ENCODE measurements at places on chromosomes 7 and 10.

DNA sequence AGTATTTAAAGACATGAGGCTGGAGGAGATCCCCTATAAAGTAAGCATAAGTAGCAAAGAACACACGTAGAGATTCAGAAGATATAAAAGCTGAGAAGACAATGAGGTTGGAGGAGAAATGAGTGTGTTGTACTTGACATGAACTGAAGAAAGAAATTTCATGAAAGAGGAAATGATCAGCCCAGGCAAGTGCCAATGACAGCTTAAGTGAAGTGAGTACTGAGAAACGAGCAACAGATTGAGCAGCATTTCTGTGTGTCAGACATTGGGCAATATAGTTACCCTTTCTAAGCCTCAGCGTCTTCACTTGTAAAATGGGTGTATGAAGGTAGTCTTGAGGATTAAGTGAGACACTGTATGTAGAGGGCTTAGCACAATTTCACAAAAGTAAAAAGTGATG, 4.8 kb upstream of the LIPA start:
- DNase-seq = no peak

GRCh38 chr7:150356265-150356897, 12.2 kb upstream of the REPIN1 start:
- DNase-seq = no peak

- DNase-seq = no peak
Observed at GRCh38 chr7:76282344-76283253, 19.9 kb upstream of the HSPB1 start.

- no peak for DNase-seq
Observed at GRCh38 chr10:118903691-118904090, 125.8 kb upstream of the NANOS1 start.

GRCh38 chr7:4663239-4664018, 18.7 kb upstream of the FOXK1 start:
- no peak for DNase-seq

- DNase-seq = no peak
Observed at GRCh38 chr7:55871932-55872485, 9.5 kb upstream of the SEPTIN14 start.

DNA sequence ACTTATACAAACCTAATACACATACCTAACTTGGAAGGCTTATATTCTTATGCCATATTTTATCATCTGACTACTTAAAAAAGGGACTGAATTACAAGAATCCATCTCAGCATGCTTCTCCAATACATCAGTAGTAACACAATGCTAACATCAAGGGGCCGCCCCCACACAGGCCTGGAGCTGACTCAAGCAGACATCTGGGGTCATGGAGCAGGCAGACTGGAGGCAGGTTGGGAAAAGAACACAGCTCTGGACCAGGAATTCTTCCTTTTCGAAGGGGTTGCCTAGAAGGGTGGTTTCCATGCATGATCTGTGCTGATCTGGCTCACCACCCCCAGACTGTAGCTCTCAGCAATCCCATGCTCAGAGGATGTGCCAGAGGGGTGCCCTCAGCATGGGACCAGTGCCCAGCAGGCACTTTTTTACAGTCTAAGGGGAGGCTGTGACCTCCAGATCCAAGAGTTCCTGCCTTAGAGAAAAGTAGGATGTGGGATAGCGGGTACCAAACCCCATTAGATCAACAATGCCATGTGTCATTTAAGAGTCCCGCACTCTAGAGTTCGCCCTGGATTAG, 26.1 kb upstream of the DUSP5 start:
- DNase-seq = no peak

DNA sequence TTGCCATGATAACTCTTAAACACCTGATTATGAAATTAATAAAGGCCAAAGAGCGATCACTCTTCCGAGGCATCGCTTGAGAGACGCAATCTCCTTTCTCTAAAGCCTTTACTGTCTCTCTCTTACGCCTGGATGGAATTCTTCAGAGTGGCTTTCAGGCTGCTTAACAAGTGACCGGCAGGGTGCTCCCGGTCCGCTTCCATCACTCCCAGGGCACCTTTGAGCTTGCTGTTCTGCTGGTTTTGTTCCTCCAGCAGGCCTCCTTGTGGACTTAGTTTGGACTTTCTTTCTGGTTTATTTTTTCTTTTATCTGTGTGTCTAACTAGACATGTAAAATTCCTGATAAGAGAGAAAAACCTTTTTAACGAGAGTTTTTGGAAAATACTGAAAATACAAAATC, 60.9 kb downstream of the MRPL32 start:
- no peak for DNase-seq

GRCh38 chr10:62506371-62506770, 132.2 kb downstream of the ZNF365 start:
- no peak for DNase-seq

DNA sequence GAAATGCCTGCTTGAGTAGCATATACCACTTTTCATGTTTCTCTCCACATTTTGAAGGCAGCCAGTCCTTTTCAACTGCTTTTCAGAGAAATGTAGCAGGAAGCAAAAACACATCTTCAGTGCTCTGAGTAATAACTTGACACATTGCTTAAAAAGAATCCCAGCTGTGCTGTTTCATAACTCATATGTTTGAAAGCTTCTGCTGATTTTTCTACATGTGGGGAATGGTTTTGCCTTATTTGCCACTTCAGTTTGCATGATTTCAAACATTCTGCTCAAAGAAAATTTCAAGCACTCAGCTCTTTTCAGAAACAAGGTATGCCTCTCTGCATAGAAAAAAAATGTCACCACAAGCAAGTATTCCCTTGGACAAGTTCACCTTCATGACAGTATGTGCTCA, 732.8 kb downstream of the POM121L12 start:
- DNase-seq = no peak

GRCh38 chr10:131022369-131022768, 289.2 kb downstream of the TCERG1L start:
- no peak for DNase-seq

GRCh38 chr10:75170215-75170614, 40.4 kb upstream of the VDAC2 start:
- DNase-seq = no peak

DNA sequence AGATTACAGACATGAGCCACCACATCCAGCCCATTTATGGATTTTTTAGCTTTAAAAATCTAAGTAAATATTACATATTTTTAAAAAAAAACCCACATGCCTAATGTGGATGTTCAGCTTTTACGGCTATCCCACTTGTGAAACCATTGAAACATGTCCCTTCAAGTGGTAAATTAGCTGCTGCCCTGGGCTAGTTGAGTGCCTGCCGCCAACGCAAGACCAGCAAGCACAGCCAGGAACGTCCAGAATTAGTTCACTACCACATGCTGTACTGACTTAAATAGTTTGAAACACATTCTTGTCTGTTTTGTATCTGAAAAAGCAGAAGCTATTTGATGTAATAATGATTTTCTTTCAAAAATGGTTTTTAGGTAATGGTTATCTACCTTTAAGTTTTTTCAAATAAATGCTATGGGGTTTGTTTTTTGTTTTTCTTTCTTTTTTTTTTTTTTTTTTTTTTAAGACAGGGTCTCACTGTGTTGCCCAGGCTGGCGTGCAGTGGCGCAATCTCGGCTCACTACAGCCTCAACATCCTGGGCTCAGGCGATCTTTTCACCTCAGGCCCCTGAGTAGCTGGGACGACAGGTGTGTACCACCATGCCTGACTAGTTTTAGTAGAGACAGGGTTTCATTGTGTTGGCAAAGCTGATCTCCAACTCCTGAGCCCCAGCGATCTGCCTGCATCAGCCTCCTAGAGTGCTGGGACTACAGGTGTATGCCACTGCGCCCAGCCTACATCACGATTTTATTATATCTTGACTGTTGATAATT, 57.0 kb downstream of the KLRG2 start:
- DNase-seq = no peak

DNA sequence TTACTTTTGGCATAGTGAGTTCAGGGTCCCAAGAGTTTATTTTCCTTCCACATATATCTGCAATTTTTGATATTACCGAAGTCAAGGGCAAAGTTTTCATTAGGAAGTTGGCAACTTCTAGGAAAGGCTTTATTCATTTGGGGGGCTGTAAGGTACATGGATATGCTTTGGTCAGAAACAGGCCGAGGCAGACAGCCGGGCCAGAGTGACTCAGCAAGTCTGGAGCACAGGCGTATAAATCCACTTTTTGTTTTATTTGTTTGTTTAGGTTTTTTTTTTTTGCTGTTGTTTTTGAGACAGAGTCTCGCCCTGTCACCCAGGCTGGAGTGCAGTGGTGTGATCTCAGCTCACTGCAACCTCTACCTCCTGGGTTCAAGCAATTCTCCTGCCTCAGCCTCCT, 3.7 kb downstream of the ZNF680 start:
- no peak for DNase-seq

DNA sequence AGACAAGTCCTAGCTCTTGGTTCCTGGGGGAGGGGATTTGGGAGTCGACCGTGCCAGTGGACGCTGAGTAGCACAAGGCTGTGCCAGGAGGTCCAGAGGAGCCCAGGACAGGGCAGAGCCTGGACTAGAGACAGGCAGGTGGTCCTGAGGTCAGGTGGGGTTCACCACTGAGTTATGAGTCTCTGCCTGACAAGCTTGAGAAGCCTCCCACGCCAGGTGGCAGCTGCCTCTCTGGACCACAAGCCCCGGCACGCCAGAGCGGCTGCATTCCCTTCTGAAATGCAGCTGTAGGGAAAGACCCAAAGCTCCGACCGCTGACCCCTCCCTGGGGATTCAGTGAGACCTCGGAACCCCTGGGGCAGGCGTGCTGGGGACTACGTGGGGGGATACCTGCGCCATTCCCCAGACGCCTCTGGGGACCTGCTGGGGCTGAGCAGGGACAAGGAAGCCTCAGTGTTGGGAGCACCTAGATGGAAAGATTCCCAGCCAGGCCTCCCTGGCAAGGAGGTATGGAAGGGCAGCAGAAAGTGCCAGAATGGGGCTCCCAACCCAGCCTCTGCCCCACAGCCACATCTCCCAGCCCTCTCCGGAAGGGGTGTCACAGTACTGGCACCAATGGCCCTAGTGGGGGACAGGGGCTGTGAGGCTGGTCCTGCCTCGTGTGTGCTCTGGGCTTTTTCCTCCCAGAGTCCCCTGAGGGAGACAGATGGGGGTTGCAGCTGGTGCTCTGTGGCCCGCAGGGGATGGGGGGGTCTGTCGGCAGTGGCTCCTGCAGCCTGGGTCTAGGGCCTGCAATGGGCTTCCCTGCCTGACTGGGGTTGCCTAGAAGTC, 29.0 kb downstream of the PDGFA start:
- DNase-seq = no peak

DNA sequence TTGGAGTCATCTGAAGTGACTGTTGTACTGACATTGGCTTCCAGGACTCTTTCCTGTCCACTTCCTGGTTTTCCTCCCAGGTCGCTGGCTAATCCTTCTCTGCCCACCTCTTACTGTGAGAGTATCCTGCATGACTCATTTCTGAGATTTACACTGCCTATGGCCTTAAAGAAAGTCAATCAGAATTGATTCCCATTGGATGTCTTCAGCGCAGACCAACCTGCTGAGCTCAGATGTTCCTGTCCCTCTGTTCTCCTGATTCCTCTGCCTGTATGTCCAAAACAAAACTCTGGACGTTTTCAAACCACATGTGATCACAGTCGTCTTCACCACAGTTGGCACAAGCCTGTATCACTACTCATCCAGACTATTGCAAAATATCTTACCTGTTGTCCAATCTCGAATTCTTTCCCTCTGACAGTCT, 262.1 kb downstream of the CREB5 start:
- no peak for DNase-seq

- no peak for DNase-seq
Observed at GRCh38 chr10:21212348-21212747, 313.1 kb downstream of the SKIDA1 start.

GRCh38 chr7:2411049-2411448, 7.6 kb downstream of the CHST12 start:
- no peak for DNase-seq

GRCh38 chr10:47025540-47026300, 114.5 kb downstream of the PTPN20 start:
- no peak for DNase-seq

- no peak for DNase-seq
Observed at GRCh38 chr10:5443429-5443828, 31.1 kb downstream of the NET1 start.

DNA sequence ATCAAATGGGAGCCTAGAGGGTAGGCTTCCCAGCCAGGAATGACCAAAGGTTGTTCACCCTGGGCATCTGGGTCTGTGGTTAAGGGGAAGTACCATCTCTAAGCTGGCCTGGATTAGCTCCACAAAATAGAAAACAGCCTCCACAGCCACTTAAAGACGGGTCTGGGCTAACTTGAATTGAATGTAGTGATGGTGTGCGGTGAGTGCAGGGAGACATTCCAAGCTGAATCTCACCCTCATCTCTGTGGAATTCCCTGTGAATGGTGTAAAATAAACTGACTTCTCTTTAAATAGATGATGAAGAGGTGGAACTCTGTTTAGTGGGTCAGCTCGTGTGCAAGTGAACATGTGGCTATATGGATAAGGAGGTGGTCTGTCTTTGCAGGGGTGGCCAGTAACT, 251.0 kb downstream of the DYNC1I1 start:
- DNase-seq = no peak

- DNase-seq = peak; percentile 34
Observed at GRCh38 chr7:107147464-107148393, 21.1 kb upstream of the HBP1 start.

- DNase-seq = no peak
Observed at GRCh38 chr7:78399033-78399769, 600.6 kb downstream of the PHTF2 start.

DNA sequence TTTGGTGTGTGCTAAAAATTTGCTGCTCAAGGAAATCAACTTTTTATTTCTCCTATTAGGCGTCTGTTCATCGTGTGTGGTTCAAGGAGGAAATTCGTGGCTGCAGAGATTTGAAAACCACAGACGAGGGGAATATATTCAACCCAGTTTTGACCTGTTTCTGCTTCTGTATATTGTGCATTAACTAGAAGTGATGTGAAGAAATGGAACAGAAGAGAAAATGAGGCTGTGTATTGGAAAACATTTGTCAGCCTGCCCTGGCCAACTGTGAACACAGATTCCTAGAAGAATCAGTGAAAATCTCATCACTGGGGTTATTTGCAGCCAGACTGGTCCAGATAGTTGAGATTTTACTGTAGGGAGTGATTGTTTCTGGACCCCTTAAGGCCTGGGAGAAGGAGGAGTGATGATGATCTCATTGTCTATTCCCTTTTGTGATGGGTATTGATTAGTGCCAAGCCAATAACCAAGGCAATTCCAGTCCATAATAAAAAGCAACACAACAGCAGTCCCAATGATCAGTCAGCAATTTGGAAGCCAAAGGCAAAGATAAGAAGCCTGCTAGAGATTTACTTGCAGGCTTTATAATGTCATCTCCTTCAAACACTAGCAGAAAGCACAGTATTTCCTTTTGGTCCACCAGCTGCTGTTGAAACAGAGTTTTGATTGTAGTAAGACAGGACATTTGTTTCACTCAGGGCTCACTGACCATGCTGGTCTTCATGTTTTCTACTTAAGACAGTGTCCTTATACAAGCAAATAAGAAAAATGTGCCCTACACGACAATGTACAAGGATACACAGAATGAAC, 339.4 kb downstream of the PRPF18 start:
- DNase-seq = no peak

- peak; percentile 46 for DNase-seq
Observed at GRCh38 chr7:6446838-6447580, 745 bp downstream of the DAGLB start.

GRCh38 chr7:116501425-116502167, 2.1 kb downstream of the CAV2 start:
- no peak for DNase-seq

All from stimulated activated naive CD8-positive, alpha-beta T cell treated with anti-CD3 and anti-CD28 coated beads, Interleukin-15, Interleukin-2, amounts not matched to agents 100 U/mL and 50 U/mL, for 24 hours (primary cell).